T-cell (primary cell): ENCODE measurements at places on chromosomes 5 and 9. TPM values are rescaled to one million over a fixed set of nuclear protein-coding genes. Genes with fewer than 3 reads are reported as not detected.

GRCh38 chr9:121048175-121048574 lies 1.9 kb downstream of the C5 start:
- no peaks in the 10 kb centered on the region for H3K36me3 ChIP-seq
- no peaks in the 10 kb centered on the region for H3K4me1 ChIP-seq
- H3K27ac ChIP-seq, result no peak overlapping the region

DNA sequence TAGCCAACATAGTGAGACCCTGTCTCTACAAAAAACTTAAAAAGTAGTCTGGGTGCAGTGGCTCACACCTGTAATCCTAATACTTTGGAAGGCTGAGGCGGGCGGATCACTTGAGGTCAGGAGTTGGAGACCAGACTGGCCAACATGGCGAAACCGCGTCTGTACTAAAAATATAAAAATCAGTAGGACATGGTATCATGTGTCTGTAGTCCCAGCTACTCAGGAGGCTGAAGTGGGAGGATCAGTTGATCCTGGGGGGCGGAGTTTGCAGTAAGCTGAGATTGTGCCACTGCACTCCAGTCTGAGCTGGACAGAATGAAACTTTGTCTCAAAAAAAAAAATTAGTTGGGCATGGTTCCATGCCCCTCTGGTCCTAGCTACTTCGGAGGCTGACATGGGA lies 57.9 kb upstream of the MIER3 start:
- no peaks in the 10 kb centered on the region for H3K36me3 ChIP-seq
- no peak for DNase-seq
- no peaks in the 10 kb centered on the region for H3K4me1 ChIP-seq
- no peak overlapping the region for H3K4me3 ChIP-seq
- H3K27me3 ChIP-seq, result no peaks in the 10 kb centered on the region
- no peak overlapping the region for H3K27ac ChIP-seq

GRCh38 chr9:134501761-134502265 lies 139.8 kb upstream of the COL5A1 start:
- H3K27me3 ChIP-seq, result no peaks in the 10 kb centered on the region
- H3K4me3 ChIP-seq, result no peak overlapping the region
- DNase-seq, result no peak
- H3K36me3 ChIP-seq, result no peaks in the 10 kb centered on the region

DNA sequence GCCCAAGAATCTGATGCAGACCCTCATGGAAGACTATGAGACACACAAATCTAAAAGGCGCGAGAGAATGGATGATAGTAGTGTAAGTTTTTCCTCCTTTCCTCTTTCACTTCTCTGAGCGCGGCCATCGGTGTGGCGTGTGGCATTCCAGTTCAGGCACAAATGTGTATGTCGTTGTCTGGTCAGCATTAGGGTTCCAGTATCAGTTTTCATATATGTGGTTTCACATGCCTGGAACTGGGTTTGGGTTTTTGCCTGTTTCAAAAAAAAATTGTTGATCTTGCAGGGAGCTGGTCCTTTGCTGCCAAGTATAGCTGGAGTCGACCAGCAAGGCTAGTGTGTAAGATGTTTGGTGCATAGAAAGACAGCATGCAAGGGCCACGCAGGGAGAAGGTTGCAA lies 51.5 kb downstream of the C9orf152 start:
- peaks cover 43% of the 10 kb centered on the region for H3K4me1 ChIP-seq
- H3K36me3 ChIP-seq, result no peaks in the 10 kb centered on the region
- peak overlapping the region; percentile 2 for H3K27ac ChIP-seq
- no peaks in the 10 kb centered on the region for H3K27me3 ChIP-seq
- no peak for DNase-seq

DNA sequence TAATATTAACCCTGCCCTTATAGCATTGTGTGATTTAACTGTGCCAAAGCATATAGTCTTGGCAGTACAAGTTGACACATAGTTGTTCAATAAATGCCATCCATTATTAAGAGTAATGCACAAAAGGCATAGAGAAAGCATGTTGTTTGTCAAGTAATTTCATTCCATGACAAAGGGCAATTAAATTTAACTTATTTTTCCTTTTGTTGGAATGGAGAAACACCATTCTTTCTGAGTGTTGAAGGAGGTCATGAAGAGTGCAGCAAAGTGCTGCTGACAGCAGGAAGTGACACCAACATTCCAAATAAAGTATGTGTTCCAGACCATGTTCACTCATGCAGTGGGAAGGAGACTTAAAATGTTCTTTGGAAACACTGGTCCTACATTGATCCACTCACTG lies 29.1 kb downstream of the ANKDD1B start:
- no peak overlapping the region for H3K4me3 ChIP-seq
- DNase-seq, result no peak
- no peaks in the 10 kb centered on the region for H3K36me3 ChIP-seq
- H3K27ac ChIP-seq, result no peak overlapping the region

CCDC192 gene
- total RNA-seq, result not detected

- no peak overlapping the region for H3K27ac ChIP-seq
- H3K27me3 ChIP-seq, result no peaks in the 10 kb centered on the region
- no peaks in the 10 kb centered on the region for H3K36me3 ChIP-seq
- H3K4me3 ChIP-seq, result no peak overlapping the region
- H3K4me1 ChIP-seq, result no peaks in the 10 kb centered on the region
Observed at GRCh38 chr9:30140407-30140806, 2244.0 kb upstream of the ACO1 start.
